ENCODE measurements at places on chromosomes 7 and 10.

DNA sequence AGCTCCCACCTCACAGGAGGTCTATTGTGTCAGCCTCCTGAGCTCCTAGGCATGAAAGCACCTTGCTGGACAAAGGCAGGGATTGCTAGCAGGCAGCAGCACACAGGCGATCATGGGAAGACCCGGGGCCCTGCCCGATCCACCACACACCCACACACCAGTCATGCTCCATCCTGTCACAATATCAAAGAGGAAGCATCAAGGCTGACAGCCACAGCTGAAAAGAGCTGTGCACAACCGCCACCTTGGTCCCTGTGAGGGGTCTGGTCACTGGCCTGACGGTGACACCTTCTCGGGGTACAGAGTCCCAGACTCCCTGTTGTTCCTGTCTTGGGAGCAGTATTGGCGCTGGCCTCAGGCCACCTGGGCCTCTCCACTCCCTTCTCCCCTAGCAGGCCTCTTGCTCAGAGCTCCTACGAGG lies 89.7 kb upstream of the RET start:
- DNase-seq, result no peak

- DNase-seq, result no peak
Observed at GRCh38 chr7:125563557-125563956, 633.9 kb upstream of the POT1 start.

DNA sequence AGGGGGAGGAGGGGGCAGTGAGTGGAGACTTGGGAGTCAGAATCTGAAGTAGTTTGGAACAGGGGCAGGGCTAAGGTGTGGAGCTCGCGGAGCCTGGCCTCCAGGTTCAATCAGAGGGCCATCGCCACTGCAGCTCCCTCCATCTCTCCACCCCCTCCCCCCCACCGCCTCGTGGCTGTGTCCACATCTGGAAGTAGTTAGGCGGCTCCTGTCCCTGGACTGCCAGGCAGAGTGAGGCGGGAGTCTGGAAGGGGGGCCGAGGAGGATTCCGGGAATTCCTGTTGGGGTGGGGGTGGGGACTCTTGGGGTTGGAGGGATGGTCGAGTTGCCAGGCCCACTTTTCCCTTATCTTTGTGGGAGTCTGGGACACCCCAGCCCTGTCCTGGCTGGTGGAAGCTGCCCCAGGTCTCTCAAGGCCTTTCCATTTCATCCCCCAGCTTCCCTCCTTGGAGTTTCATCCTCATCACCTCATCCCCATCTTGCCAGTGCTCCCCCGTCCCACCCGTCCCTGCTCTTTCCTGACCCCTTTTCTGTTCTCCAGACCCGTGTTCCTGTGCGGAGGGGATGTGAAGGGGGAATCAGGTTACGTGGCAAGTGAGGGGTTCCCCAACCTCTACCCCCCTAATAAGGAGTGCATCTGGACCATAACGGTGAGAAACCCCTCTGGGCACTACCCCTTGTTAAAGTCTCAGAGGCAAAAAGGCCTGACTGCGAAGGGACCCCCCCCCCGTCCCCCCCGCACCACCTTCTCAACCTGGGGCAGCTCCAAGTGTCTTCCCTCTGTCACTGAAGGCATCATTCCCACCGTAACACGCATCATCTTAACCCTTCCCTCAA lies 944 bp downstream of the PCOLCE start:
- no peak for DNase-seq

- DNase-seq, result no peak
Observed at GRCh38 chr10:80520661-80521470, 16.8 kb upstream of the SH2D4B start.

GRCh38 chr7:107068156-107068555 lies 23.7 kb downstream of the PRKAR2B start:
- no peak for DNase-seq

DNA sequence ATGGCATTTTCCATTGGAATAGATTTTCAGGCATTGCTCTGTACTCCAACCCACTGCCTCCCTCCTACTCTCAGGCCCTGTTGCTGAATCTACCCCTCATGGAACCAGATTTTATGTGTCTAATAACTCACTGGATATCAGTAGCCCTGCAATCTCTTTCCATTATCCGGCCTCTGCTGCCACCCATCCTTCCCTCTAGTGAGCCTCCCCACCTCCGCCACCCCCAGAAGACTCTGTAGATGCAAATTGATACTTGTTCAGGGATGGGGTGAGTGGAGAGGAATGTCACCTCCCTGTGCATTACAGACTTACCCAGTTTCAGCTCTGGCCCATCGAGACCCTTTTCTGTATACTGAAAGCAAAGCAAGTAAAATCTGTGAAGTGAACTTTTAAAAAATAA lies 52.3 kb upstream of the PHYHIPL start:
- no peak for DNase-seq

- DNase-seq, result no peak
Observed at GRCh38 chr10:9096288-9096687, 1041.8 kb downstream of the GATA3 start.

GRCh38 chr10:96570983-96571964 lies 15.5 kb downstream of the TM9SF3 start:
- no peak for DNase-seq

- peak; percentile 38 for DNase-seq
Observed at GRCh38 chr7:106419455-106420182, 134.8 kb upstream of the NAMPT start.

- DNase-seq, result no peak
Observed at GRCh38 chr10:48976196-48976595, 36.6 kb upstream of the LRRC18 start.

- DNase-seq, result no peak
Observed at GRCh38 chr7:23260371-23260770, 13.8 kb downstream of the GPNMB start.

DNA sequence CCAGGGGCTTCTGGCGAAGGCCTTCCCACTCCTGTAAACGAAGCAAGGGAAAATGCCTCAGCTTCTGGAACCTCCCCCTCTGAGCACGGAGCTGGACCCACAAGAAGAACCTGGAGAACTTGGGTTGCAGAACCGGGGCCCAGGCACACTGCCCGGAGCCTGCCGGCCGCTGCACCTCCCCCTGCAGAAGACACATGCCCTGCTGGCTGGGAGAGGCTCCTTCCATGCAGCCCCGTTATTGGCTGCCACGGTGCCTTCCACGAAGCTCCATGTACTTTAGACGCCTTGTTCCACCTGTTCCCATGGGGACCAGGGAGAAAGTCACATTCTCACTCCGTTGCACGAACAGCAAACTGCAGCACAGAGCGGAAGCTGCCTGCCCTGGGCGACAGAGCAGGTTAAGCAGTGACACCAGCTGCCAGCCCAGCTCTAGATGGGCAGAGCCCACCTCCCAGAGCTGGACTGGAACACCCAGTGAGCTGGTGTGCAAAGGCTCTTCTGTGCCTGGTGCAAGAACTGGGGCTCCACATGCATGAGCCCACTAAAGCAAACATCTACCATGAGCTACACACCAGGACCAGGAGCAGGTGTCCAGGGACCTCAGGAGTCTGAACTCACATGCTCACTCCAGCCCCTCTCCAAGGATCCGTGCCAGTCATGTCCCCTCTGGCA lies 70.1 kb downstream of the TNS3 start:
- no peak for DNase-seq

GRCh38 chr10:27242473-27242950 lies 1.9 kb upstream of the ACBD5 start:
- no peak for DNase-seq

DNA sequence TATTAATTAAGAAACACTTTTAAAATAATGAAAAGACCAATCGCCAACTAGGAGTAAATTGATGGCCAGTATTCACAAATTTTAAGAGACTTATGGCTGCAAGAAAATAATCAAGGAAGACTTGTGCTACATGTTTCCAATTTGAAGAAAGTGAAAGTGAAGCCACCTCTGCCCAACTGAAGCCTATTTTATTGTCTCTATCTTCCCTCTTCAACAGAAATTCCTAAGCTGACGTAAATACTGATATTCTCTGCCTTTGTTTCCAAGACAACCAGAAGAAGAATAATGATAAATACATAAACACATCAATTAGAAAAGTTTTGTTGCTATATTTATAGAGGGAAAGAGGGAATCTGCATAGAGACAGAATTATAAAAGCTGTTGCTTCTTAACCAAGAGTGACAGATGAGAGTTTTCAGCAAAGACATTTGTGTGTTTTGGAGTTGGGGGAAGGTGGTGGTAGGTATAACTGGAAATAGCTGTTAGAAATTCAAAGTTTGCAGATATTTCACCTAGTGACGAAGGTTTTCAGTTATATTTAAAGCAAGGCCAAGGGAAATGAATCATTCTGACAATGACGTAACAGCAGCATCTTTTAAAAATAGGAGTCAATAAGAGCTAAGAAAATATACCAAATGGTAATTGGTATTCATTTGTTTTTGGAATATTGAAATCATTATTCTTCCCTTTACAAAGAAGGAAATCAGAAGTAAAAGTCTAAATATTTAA lies 576.6 kb upstream of the SORCS1 start:
- DNase-seq, result no peak

DNA sequence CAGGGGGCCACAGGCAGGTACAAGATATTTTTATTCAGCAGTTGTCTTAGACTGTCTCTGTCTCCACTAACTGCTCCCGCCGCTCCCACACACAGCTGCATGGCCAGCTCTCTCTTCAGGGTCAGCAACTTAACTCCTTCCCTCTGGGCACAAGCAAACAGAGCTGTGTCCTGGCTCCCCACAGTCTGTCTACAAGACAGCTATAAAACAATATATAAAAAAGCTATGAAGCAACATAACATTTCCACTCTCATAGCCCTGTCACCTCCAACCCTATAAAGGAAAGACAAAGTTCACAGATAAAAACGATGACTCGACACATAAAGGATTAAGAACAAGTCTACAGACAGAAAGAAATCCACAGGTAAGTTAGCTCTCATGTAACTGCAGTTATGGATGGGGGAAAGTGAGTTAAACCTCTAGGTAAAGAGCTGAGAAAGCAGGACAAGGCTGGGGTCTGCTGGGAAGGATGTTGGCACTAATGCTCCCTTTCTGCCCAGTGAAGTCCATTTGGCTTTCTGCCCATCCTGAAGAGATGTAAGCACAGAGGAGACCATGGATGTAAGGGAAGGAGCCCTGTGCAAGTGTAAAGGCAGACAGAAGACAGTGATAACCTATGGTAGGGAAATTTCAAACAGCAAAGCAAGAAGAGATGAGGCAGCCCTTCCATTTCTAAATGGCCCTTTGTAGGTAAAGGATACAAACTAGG lies 27.0 kb downstream of the RAPGEF5 start:
- no peak for DNase-seq

GRCh38 chr10:7102084-7102483 lies 308.8 kb downstream of the SFMBT2 start:
- DNase-seq, result no peak

DNA sequence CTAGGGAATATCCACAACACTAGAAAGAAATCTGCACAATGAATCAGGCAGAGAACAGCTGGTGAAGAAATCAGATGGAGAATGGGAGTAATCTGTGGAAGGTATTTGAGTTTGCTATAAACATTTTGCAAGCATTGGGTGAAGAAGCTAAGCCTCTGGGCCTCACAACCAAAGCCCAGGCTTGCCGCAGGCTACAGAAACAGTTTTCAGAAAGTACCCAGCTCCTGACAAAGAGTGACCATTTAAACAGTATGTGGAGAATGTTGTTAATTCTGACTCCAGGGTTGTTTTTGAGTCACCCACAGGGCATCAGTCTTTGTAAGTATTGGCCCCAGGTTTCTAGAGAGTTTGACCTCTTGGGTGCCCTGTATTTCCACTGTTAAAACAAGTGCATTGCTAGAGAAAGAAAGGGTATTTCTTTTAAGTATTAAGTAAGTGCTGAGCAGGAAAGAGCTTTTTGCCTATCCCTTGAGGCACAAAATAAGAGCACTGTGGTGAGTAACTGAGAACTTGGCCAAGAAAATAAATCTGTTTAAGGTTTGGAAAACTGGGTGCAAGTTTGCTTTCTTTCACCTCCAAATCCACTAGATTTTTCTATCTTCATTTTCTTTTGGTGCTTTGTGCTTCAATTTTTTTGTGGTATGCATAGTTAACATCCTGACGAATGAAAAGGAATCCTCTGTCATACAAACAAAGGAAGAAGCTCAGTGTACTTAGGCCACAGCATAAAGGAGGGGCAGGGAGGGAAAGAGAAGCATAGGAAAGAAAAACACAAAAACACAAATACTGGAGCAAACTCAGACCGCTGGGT lies 691.8 kb downstream of the SUGCT start:
- DNase-seq, result no peak

DNA sequence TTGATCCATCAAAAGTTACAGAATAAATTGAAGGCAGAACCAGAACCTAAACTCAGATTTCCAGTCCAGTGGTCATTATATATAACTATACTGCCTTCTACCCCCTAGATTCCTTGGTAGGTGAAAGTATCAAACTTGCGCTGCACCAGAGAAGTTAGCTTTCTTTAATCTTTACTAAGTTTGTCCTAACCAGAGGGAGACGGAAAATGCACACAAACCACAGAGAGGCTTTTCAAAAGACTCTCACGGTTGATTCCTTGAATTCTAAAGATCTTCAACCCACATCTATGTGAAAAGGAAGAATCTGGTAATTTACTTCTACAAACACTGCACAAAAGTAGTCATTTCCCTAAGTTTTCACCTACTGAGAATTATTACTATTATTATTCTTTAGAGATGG lies 18.2 kb upstream of the KIAA1549 start:
- DNase-seq, result no peak

- no peak for DNase-seq
Observed at GRCh38 chr7:43612599-43613589, 30.0 kb downstream of the STK17A start.

DNA sequence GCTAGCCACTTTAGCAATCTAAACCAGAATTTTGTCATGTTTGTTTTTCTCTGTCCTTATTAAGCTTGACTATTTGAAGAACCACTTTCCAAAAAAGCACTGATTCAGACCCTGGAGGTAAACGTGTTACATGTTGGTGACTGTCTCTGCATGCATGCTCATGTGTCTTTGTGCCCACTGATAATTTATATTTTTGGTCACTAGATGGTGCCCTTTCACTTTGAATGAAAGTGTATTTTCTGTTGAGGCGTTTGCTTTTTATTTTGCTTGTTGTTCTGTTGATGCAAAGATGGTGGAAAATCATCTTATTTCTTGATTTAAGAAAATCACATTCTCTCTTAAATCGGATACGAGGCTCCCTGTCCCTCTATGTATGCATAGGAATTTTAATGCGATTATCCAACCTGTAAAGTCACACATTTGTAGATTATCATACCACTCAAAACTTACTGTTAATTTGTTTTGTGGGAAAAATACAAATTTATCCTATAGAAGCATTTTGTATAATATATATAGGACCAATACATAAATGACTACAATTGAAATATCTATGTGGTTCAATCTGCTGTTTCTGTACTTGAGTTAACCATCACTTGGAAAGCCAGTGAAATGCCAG lies 269.3 kb downstream of the BICC1 start:
- DNase-seq, result no peak
